ENCODE measurements at places on chromosomes 7 and 10.

DNA sequence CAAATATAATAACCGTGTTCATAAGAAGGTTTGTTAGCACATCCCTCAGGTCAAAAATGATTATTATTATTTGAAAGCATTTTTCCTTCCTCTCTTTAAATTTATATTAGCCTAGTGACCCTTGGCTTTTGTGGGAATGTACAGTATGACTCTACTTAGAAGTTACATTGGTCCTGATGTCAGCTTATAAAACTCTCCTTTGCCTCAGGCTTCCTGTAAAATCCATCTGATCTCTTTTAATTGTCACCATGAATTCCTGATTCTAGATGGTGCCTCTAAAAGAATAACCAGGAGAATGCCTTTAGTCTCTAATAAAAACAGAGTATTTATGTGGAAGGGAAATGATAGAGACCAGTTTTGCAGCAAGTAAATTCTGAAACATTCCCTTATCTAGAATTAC lies 1134.4 kb downstream of the XPNPEP1 start:
- no peak for DNase-seq

GRCh38 chr10:48742891-48743860 lies 58.5 kb downstream of the WDFY4 start:
- no peak for DNase-seq

DNA sequence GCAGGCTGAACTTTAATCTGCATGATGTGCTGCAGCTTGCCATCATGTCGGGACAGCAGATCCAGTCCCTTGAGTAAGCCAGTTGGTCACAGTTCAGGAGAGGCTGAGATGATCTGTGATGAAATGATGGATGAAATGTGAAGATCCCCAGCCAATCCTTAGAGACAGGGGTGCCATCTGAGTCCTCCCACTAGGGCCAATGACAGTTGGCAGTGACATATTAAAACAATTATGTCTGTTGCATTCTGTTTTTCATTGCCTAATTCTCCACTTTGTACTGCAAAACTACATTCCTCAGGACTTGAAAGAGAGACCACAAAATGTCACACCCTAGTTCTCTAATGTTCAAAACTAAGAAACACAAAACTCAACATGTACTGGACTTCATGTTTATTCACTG lies 66.3 kb upstream of the CAV2 start:
- no peak for DNase-seq

GRCh38 chr10:33136781-33137180 lies 178.8 kb upstream of the ITGB1 start:
- DNase-seq = peak; percentile 82

DNA sequence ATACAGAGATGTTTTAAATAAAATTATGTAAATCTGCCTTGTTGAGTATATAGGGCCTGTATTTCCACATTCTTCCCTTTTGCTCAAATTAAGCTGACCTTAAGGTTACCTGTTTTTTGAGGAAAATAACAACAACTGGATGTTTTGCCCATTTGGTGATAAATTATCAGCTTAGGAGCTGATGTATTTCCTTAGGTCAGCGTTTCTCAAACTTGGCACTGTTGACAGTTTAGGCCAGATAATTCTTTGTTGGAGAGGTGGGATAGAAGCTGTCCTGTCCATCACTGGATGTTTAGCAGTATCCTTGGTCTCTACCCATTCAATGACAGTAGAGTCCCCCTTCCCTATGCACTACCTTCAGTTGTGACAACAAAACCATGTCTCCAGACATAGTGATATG lies 7.2 kb downstream of the GSTO2 start:
- no peak for DNase-seq

- no peak for DNase-seq
Measured at GRCh38 chr10:95759233-95759826, 3.4 kb downstream of the ENTPD1 start.

- DNase-seq = no peak
Measured at GRCh38 chr10:91247360-91248111, 27.1 kb downstream of the PCGF5 start.

DNA sequence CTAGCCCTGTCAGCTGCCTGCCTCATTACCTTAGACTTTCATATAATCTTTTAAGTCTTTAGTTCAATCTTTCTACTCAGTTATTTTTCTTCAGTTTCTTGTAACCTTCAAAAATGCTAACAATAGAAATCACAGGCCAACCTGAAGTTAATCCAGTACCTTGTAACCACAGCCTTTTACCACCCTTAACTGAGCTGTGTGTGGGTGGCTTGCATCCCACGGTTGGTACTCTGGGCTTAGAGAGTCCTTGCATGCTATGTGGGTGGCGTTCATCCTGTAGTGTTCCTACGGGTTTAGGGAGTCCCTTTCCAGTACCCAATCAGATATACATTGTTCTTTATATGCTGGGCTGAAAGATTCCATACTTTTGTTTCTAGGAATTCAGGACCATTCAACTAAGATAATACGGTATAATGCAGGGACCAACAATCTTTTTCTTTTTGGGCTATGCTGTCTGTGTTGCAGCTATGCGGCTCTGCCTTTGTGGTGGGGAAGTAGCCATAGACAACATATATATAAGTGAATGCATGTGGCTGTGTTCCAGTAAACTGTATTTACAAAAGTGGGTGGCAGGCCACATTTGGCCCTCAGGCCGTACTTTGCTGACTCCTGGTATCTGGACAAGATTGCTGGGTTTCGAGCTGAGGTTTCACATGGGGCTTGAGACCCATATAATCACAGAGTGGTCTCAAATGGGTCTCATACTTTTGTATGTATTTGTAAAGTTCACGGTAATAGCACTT lies 280.8 kb upstream of the LRGUK start:
- DNase-seq = no peak

DNA sequence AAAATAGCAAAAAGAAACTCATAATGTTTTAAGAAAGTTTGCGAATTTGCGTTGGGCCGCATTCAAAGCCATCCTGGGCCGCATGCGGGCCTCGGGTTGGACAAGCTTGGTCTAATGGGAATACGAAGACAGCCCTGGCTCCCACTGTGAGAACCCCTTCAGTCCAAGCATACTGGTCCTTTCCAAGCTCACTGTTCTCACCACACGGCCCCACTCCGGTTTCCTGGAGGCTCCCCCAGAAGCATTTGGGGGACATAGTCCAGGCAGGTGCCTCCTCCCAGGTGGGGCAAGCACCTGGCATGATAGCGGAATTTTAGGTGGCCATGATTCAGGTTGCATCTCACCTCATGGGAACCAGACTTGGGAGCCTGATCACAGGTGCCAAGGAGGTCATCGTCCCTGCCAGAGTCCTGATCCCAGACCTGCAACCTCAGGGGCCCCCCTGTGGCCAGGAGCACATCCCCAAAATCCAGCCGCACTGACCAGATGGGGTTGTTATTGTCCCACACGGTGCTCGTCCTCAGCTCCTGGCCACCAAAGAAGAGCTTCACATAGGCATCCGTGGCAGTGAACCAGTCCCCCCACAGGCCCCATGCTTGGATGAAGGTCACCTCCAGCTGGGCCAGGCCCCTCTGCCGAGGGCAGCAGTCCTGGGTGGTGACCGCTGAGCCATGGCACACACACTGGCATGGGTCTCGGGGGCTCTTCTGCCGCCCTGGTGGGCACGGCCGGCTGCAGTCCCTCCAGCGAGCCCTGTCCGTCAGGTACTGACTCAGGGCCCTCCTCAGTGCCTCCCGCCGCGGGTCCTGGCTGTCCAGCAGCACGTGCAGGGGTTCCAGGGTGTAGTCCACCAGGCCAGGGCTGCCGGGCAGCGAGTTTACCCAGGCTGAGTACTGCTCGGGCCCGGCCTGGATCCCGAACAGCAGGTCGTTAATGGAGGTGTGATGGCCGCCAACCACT lies 4.4 kb downstream of the PRF1 start:
- DNase-seq = no peak

DNA sequence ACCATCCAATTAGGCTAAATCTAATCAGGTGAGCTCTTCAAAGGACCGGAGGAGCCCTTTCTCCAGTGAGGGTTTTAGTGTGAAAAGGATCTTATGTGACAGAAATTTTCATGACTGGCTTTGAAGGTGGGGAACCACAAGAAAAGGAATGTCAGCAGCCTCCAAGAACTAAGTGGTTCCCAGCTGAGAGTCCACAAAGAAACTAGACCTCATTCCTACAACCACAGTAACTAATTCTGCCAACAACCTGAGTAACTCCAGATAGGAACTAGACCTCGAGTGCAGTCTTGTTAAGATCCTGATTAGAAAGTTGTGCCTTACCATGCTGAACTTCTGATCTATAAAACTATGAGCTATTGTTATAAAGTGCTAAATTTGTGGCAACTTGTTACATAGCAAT lies 51.3 kb downstream of the PCLO start:
- no peak for DNase-seq

- no peak for DNase-seq
Measured at GRCh38 chr10:50928190-50928552, 42.7 kb upstream of the A1CF start.

DNA sequence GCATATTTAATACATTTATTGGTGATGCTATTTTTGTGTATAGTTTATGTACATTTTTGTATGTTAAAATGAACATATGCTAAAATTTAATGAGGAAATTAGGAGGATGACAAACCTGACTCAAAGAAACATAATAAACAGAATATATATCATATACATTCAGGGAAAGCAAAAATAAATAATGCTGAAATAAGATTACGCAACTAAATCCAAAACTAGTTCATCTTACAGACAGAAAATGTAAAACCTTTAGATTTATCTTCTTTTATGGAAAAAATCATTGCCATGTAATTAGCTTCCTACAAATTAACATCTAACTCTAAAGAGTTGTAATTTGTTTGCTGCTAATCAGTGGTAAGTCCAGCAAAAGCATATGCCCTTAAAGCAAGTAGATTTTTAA lies 216.5 kb downstream of the PTN start:
- DNase-seq = no peak

GRCh38 chr10:63200431-63200830 lies 67.3 kb downstream of the NRBF2 start:
- DNase-seq = no peak

DNA sequence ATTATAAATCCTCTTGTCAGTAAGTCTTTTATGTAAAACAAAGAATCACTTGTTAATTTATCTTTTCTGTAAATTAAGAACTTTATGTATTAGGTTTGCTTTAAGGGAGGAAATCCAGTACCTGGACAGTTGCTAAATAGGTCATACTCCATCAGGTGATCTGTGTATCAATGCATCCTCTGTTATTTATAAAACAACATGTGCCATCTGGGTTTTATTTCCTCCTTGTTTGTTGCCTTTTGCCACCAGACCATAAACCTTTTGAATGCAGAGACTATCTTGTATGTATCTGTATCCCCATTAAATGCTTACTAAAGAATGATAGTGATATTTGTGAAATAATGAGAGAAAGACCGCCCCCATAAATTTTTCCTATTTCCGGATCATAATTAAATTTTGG lies 70.0 kb downstream of the SLC35B4 start:
- DNase-seq = no peak

GRCh38 chr7:44415047-44415446 lies 75.4 kb downstream of the NUDCD3 start:
- DNase-seq = no peak

- no peak for DNase-seq
Measured at GRCh38 chr10:52420656-52421055, 106.6 kb downstream of the DKK1 start.

DNA sequence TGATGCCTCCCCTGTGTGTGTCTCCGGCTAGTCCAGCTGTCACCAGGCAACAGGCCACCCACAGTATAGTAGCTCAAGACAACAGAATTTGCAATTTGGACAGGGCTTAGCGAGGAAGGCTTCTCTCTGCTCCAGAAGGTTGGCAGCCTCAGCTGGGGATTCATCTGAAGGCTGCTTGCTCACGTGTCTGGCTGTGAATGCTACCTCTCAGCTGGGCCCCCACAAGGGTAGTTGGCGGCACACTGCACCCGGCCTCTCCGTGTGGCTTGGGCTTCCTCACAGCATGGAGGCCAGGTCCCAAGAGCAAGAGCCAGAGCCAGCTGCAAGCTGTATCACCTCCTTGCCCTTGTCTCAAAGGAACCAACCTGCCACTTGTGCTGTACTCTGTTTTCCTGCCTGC lies 19.2 kb downstream of the ECHDC3 start:
- DNase-seq = no peak

- DNase-seq = peak; percentile 23
Measured at GRCh38 chr7:5284304-5285281, 1.9 kb downstream of the SLC29A4 start.

GRCh38 chr7:38798552-38799267 lies 110.3 kb downstream of the VPS41 start:
- no peak for DNase-seq

- no peak for DNase-seq
Measured at GRCh38 chr10:3411044-3411443, 238.5 kb upstream of the PITRM1 start.

DNA sequence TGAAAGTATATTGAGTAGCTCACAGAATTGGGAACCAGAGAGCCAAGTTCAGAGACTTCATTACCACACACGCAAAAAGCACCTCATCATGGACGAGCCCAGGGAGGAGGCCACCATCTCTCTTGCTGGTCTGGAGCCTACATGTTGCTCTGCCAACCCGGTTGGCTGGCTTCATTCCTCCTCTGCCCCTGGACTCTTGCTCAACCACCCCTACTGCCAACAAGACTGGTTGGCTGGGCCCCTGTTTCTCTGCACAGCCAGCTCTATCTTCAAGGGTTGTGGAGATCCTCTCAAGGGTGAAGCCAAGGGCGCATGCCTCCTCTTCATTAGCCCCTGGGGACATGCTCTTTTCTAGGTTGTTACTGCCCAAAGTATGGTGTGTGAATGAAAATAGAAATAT lies 142.7 kb downstream of the JCAD start:
- no peak for DNase-seq

- DNase-seq = no peak
Measured at GRCh38 chr7:158470336-158470735, 117.3 kb downstream of the PTPRN2 start.

GRCh38 chr7:30166155-30166840 lies 31.5 kb downstream of the MTURN start:
- DNase-seq = no peak

DNA sequence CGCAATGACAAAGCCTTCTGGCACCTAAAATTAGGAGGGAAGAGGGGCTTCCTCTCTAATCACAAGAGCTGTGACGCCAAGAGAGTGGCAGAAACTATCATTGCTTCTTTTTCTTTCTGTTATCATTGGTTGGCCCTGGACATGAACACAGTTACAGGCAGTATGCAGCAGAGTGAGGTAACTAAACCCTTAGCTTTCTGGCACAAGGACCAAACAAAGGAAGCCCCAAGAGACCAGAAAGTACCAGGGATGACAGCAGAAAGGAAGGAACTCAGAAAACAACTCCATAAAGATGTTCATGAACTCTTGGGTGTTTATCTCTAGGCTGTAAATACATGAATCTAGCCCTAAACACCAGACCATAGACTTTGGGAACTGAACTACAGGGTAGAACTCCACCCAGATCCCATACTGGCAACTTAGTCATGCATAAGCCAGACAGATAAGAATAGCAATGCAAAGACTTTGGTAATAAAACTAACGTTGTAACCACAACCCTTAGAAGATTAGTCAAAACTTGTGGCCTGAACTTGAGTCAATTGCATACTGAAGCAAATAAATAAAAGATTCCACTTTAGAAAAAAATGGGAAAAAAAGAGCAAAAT lies 195.7 kb upstream of the PTN start:
- DNase-seq = no peak

GRCh38 chr10:24929056-24929544 lies 23.3 kb downstream of the PRTFDC1 start:
- DNase-seq = no peak

Data from activated CD4-positive, alpha-beta T cell treated with anti-CD3 and anti-CD28 coated beads, Interleukin-2, Interleukin-6, amounts not matched to agents 100 ng/mL and 50 ng/mL, durations not matched to agents 16 hours and 8 hours (primary cell).